ENCODE measurements at places on chromosomes 7 and 10.

- DNase-seq = no peak
These were observed 47.7 kb upstream of the SFMBT2 start for GRCh38 chr10:7458556-7458955.

- DNase-seq = no peak
These were observed 101.8 kb upstream of the FZD8 start for GRCh38 chr10:35743851-35744250.

- no peak for DNase-seq
These were observed 19.4 kb upstream of the TNS3 start for GRCh38 chr7:47601119-47601880.

DNA sequence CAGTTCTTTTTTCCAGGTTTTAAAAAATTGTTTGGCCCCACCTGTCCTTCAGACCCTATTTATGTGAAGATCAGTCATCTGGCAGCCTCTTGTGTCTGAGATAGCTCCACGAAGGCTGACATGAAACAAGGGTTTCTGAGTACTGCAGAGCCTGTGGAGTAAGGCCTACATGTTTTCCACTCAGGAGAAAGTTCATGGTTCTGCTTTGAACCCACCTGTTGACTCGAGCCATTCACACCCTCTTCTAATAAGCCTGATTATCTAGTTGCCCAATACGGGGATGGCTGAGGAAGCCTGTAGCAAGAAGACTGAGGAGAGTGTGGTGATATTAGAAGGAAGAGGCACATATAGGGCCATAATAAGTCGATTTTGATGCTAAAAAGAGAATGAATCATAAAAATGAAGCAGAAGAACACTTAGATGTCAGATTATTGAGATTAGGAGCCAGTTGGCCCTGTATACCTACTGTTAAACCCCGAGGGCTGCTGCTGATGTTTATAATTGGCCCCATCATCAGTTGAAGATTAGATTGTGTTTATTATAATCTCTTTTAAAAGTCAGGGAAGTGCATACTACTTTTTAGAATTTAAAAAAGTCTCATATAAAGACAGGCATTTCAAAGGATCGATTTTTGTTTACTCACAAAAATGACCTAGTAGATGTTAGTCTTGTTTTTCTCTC, 109.4 kb downstream of the CDK14 start:
- DNase-seq = no peak

DNA sequence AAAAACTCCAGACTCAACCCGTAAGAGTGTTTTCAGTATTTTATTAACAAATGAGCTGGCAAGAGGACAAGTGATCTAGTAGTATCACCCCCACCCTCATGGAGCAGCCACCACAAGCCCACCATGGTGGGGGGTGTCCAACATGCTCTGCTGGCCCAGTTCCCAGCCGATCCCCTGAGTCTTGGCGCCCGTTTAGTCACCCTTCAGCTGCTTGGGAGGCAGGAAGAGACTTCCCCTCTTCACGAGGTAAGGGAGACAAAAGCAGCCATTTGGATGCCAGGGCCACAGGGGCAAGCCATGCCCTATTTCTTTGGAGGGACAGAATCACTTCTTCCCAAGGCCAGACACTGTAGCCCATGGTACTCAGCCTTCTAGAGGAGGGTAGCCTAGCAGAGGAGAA, 54.1 kb downstream of the NOD1 start:
- no peak for DNase-seq

- peak; percentile 71 for DNase-seq
These were observed 191.4 kb downstream of the FAM107B start for GRCh38 chr10:14583252-14583651.

GRCh38 chr7:91973639-91974038, 33.0 kb downstream of the AKAP9 start:
- no peak for DNase-seq

- DNase-seq = no peak
These were observed 49.5 kb downstream of the CREB3L2 start for GRCh38 chr7:137952426-137952805.

GRCh38 chr7:23422909-23423308, 47.4 kb downstream of the IGF2BP3 start:
- DNase-seq = no peak

DNA sequence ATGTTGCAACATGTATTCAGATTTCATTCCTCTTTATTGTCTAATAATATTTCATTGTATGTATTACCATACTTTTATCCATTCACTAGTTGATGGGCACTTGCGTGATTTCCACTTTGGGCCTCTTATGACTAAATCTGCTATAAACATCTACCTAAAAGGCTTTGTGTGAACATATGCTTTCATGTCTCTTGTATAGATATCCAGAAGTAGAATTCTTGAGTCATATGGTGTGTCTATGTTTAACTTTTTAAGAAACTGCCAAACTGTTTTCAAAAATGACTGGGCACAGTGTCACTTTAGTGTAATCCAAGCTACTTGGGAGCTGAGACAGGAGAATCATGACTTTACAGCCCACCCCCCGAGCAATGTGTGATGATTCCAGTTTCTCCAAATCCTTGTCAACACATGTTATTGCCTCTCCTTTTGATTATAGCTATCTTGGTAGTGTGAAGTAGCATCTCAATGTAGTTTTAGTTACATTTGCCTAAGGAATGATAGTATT, 618.9 kb upstream of the C7orf33 start:
- DNase-seq = no peak

DNA sequence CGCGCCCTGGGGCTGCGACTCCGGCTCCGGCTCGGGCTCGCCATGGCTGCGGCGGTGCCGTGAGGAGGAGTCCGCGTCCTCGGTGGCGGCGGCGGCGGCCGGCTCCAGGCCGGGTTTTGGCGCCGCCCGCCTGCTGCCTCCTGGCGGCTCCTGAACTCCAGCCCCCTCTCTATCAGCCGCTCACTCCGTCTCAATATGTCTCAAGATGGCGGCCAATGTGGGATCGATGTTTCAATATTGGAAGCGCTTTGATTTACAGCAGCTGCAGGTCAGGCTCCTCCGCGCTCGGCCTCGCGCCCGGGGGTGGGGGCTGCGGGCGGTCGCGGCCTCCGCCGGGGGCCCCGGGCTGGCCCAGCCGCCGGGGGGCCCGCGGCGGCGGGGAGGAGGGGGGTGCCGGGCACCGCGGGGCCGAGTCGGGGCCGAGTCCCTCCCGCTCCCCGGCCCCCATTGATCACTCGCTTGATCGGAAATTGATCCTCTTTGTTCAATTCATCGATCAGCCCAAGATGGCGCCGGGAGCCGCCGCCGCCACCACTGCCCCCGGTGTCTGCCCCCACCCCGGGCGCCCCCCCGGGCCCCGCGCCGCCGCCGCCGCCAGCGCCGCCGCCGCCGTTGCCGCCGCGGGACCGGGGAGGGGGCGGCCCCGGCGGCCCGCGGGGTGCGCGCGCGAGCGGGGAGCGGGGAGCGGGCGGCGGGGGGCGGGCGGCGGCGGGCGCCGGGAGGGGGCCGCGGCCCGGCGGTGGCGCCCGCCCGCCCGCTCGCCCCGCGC, 1.4 kb upstream of the CUX1 start:
- peak; percentile 31 for DNase-seq

GRCh38 chr7:111089822-111090426, 1.0 kb upstream of the LRRN3 start:
- DNase-seq = no peak

DNA sequence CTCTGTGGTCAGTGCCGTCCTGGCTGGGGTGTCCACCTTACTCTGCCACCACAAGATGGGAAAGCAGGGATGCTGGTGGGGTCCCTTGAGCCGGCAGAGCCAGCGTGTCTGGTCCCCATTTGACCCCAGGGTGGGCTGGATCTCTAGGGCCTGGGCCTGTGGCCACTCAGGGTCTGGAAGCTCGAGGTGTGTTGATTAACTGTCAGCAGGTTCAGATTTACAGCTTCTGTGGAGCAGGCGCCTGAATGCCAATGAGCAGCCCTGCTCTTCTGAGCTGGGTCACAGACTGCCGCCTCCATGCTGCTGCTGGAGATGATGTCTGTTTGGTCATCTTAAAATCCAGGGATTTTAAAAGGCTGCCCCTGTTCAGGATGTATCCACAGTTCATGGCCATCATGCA, 11.3 kb upstream of the DPYSL4 start:
- DNase-seq = no peak

DNA sequence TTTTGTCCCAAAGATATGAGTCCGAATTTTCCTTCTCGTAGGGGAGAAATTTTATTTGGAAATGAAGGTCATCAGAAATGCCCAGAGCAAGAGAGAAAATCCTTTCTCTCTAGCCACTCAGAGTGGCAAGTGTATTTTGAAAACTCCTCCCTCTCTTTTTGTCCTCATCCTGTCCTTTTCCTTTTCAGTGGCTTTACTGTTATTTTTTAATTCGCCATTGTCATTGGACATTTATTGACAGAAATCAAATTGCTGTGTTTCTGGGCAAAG, 39.6 kb downstream of the TET1 start:
- DNase-seq = no peak

GRCh38 chr10:112524641-112525040, 77.6 kb downstream of the VTI1A start:
- DNase-seq = no peak

- no peak for DNase-seq
These were observed 396.0 kb downstream of the PHF14 start for GRCh38 chr7:11369696-11370095.

DNA sequence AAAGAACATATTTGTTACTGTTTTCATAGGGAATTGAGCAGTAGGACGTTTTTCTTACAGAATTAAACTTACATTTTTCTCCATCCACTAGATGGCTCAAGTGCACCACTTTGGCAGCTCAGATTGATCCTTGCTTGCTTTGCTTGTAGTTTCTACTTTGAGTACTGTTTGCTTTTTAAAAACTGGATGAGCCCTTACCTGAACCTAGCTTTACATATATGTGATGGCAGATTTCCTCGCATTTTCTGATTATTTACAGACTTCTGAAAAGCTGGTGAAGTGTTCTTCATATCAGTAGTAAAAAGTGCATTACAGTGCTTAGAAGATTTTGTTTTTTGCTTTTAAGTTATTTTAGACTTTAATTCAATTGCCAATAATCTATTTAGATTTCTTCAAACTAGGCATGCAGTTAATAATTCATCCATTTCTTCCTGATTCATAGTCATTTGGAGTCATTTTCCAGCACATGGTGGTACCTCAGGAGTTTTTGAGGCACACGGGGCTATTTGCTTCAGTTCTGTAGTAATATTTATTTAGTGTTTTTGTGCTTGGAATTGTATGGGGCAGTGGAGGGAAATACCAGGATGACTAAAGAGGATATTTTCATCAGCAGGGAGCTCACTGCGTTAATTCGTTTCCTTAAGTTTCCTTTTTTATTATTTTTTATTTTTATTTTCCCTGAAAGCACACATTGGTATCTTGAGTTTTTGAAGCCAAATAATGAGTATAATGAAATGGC, 57.3 kb downstream of the MAPK8 start:
- no peak for DNase-seq

GRCh38 chr7:67309764-67310549, 313.3 kb downstream of the TYW1 start:
- DNase-seq = no peak

DNA sequence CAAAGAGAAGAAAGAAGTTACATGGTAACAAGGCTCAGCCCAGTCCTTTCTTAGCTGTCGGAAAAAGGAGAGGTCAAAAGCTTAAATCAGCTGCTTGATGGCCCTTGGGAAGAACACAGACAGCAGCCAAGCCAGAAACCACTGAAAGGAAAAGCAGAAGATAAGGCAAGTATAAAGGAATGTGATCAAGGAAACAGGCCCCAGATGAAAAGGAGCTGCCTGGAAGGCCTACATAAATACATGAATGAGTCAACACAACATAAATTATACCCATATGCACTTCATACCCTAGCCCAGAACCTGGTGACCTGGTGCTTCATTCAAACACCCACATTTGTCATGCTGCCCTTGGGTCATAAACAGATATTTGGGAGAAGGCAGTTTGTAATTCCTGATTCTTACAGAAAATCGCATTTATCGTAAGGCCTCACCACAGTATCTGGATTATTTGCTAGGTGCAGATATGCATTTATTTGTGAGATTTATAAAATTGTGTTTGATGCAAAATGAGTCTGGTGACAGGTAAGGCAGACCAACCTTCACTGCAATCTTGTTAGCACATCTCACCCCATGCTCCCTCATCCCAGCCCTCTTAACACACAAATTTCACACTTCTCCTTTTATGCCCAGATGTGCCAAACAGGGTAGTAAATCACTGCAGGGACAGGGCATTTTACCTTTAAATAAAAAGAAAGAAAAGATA, 94.9 kb upstream of the KCNIP2 start:
- DNase-seq = no peak
